ENCODE measurements at places on chromosomes 11 and 22.

DNA sequence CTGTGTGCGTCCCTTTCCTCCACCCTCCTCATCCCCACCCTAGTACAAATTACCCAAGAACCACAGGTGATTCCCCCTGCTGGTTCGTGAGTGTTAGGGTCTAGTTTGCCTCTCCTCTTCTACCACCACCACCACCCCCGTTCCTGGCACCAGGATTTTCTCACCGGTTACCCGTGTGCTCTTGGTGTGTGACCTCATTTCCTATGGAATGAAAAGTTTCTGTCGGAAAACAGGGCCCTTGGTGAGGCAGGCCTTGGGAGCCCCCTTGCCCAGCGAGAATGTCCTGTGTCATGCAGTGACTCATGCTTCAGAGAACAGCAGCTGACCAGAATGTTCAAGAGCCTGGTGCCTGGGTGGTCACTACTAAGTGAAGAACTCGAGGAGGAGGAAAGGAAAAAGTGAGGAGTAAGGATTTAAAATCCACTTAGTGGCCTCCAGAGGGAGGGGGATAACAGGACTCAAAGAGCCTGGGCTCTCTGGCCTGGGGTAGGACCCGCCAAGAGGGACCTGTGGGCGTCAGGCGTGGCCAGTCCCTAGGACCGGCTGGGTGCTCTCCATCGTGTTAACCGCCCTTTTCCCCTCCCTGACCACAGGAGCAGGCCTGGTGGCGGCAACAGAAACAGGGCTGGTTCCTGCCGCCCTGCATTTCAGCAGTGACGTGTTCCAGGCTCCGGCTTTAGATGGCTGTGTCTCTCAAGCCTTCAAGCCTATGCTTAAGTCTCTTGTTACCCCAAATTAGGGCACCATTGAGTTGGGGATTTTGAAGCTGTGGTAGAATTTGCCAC, 30.2 kb downstream of the C22orf31 start:
- peak; percentile 99 for DNase-seq

GRCh38 chr11:13279487-13279834, 1.9 kb downstream of the BMAL1 start:
- DNase-seq, result no peak

- peak; percentile 15 for DNase-seq
Observed at GRCh38 chr11:78414321-78415051, 3.1 kb downstream of the GAB2 start.

GRCh38 chr11:37947821-37948220, 1349.8 kb upstream of the RAG2 start:
- no peak for DNase-seq

DNA sequence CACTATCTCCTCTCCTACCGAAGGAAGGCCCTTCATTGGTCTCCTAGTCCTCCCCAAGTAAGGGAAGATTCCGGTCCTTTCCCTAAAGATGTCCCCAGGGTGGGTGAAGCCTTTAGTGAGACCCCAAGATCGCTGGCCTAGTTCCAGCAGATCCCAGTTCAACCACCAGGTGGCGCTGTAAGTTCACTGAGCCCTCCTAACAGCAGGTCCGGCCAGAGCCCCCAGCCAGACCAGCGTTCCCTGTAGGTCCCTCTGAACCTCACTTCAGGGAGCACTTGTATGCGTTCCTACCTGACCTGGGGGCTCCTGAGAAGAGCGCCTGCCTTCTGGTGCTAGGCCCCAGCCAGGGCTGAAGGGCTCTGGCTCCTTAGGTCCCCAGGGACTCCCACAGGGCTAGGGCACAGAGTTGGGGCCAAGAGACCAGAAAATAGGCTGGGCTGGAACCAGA, 38.1 kb downstream of the LMO1 start:
- DNase-seq, result peak; percentile 58

DNA sequence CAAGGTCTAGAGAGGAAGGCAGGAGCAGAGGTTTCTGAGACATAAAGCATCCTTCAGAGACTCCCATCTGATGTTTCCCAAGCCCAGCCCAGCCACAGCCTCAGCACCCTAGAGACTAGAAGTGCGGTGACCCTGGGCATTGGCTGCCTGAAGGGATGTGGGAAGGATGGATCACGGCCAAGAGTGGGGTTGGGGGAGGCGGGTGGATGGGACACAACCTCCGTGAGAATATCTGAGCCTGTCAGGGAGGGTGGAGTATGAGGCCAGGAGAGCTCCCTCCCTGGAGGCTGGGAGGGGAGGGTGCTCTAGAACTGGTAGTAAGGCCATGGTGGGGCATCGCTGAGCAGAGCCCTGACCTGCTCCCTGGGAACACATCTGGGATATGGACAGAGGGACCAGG, 71.4 kb downstream of the CSNK2A3 start:
- DNase-seq, result no peak

DNA sequence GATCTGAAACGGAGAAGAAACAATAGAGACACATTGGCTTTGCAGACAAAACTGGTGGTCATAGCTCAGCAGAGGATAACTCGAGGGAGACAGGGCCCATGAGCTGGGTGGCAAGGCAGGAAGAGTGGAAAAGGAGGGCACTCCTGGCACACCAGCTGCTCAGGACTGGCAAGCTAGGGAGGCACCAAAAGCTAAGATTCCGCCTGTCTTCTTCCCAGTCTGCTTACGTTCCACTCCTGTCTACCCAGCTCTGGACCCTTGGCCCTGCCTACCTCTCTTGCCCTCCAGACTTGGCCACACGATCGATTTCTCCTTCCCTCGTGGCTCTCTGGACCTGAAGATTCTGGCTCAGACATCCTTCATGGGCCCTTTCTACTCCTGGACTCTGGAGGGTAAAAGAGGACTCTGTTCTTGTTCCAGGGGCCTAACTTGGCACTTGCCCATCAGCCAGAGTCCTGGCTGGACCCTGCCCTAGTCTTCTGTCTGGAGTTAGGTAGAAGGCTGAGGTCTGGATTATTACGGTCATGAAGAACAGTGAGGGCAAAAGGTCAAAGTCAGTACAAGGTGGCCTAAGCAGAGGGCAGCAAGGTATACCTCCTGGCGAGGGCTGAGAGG, 115.2 kb upstream of the PITPNB start:
- no peak for DNase-seq

GRCh38 chr11:128624269-128625175, 37.2 kb upstream of the ETS1 start:
- DNase-seq, result peak; percentile 29

DNA sequence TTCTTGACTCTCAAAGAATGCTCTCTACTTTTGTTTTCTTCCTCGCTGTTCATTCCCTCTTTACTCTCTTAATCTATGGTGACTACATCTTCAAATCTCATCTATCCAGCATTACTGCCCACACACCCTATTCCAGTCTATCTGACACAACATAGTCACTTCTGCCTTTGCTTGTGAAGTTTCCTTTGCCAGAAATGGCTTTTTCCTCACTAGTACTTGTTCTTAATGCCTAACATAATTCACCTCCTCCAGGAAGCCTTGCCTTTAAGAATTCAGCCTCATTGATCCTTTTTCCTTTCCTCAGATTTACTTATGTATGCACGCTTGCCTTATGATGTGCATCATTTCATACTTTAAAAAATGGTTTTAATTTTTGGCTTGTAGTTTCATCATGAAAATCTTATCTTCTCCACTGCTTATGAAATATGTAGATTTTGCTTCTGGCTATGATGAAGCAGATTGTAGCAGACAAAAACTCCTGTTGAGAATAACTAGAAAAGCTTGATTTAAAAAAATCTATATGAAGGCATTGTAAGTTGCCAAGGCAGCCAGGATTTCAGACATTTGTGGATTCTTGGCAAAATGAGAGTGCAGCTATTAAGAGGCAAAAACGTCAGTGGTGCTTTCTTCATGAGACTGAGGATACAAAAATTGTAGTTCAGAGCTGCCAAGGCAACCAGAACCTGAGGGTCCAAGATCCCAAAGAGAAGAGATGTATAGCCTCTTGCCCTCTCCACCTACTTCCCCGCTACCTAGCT, 31.8 kb downstream of the RNF169 start:
- DNase-seq, result no peak
